ENCODE measurements at places on chromosomes 7 and 10. TPM values are rescaled to one million over a fixed set of nuclear protein-coding genes. Genes with fewer than 3 reads are reported as not detected.

Gene RNLS
- total RNA-seq: 3.8 TPM

Gene TRPV5
- not detected for total RNA-seq

Gene PON1
- total RNA-seq: not detected

Gene PTPN20
- total RNA-seq: not detected

Gene TMEM209
- total RNA-seq: 43.6 TPM

Gene SPDYE2B
- total RNA-seq: not detected

Gene SPAM1
- total RNA-seq: not detected

Gene IFIT1B
- total RNA-seq: not detected

Gene SH2D4B
- 0.09 TPM for total RNA-seq

Gene CELF2
- 77.6 TPM for total RNA-seq

Data from neural crest cell (in vitro differentiated cells).